ENCODE measurements at places on chromosomes 5 and 9.
A peak's percentile ranks its signal among the peaks of the same experiment; 100 is the strongest.

- DNase-seq = no peak
Observed at GRCh38 chr9:127915801-127916719, 781 bp downstream of the ST6GALNAC4 start.

- no peak for DNase-seq
Observed at GRCh38 chr5:103347716-103348423, 89.3 kb downstream of the MACIR start.

DNA sequence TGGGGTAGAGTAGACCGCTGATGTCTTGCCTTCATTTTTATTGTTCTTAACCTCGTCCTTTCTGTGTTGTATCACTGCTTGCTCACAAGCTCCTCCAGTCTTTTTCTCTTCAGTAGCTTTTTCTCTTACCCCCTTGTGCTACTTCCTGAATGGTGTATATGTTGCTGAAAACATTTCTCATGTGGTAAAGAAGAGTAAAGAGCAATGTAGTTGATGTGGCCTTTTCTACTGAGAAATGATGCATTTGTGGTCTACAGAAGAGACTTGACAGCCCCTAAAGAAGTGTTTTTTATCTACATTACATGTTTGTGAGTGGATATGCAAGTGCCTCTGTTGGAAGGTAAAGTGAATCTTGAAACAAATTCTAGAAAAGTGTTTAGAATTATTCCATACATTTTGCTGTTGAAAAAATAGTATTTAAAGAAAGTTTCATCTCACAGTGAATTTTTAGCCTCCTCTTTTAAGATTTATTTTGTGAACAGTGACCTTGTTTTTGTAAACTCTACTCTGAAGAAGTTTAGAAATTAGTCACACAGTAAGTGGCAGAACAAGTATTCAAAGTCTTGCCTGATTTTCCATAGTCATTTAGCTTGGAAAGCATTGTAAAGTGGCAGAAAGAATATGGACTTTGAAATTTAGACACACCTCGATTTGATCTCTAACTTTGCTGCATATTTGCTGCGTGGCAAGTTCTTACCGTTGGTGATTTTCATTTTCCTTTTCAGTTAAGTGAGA is 17.4 kb downstream of the CDC42SE2 start:
- no peak for DNase-seq

- DNase-seq = no peak
Observed at GRCh38 chr9:89530726-89531125, 32.8 kb upstream of the SEMA4D start.

DNA sequence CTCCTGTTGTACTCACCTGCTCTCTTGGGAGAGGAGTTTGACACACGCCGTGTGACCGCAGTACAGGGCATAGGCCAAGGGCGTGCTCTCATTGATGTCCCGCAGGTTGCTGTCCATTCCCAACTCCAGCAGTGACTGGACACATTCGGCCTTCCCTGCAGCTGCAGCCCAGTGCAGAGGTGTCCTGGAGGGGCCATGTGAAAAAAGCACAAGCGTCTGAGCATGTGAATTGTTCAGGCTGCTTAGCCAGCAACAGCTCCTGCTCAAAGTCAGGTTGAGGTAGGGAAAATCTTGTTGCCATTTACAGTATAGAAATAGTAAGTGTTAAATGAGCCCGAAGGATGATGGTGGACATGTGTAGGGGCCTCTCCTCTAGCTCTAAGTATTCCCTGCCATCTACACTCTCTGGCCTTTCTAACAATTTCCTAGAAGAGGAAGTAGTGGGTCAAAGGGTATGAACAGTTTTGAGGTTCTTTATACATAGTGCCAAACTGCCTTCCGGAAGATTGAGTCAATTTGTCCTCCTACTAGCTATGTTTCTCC is 116.5 kb downstream of the ANKRD55 start:
- DNase-seq = no peak

GRCh38 chr5:6158974-6159831 is 219.1 kb downstream of the MED10 start:
- peak; percentile 2 for DNase-seq

- no peak for DNase-seq
Observed at GRCh38 chr9:86979657-86980056, 32.4 kb upstream of the GAS1 start.

DNA sequence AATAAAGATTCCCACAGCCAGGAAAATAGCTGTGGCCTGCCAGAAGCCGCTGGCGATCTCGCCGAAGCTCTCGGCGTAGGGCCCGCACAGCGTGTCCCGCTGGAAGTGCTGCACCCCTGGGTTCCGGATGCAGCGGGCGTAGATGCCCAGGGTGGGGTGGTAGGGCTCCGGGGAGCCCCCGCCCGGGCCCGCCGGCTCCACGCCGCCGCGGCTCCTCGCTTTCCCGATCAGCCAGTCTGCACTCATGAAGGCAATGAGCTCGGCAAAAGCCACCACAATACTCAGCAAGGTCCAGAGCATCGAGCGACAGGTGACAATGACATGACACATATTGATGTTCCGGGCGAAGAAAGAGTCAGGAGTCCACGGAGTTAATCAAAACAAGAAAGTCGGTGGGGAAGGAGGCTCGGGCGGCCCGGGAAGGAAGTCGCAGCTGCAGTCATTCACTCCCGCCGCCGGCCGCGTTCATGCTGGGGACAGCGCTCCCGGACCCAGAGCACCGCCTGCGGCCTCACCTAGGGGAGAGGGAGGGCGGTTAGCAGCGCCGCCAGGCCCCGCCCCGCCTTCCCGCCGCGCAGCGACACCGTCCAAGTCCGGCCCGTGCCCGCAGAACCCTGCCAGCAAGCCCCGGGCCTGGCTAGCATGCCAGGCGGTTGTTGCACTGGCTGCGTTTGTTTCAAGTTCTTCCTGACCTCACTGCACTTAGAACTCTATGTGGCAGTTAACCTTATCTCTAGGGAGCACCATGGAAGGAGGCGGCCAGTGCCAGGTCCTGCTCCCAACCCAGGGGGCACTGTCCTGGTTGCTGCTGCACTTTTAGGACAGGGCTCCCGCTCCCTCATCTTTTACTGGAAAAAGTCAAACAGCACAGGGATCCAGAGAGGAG is 138.4 kb downstream of the LHFPL2 start:
- DNase-seq = peak; percentile 50

DNA sequence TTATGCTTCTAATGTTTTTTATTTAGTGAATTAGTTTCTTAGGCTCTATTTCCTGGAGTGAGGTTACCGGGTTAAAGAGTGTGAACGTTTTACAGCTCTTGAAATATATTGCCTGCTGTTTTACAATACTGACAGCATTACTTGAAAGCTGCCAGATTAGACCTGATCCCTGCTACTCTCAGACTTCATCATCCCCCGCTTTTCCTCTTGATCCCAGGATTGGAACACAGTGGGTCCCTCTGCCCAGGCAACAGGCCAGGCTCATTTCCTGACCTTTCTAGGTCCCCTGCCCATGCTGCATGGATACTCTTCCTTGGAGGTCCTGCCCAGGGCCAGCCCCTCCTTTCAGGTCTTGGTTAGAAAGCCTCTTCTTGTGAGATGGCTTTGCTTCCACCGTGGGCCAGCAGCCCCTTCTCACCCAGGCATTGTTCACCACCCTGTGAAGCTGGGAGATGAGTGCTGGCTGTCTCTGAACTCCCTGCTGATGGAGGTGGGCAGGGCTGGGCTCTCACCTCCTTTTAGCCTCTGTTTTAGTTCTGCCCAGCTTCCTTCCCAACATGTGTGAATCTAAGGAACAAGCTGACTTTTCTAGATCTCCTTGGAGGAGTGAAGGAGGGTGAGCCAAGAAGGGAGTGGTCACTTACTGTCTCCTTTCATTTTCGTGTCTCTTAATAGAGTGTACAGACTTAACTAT is 15.5 kb upstream of the FAM120AOS start:
- DNase-seq = no peak

GRCh38 chr9:89926691-89927220 is 321.9 kb downstream of the GADD45G start:
- DNase-seq = no peak

GRCh38 chr9:27653957-27654356 is 80.7 kb upstream of the C9orf72 start:
- DNase-seq = no peak

- DNase-seq = no peak
Observed at GRCh38 chr9:121609822-121610637, 41.4 kb upstream of the DAB2IP start.

GRCh38 chr5:55997742-55998351 is 3.1 kb upstream of the IL6ST start:
- DNase-seq = no peak

- DNase-seq = no peak
Observed at GRCh38 chr5:109630093-109630492, 59.6 kb upstream of the MAN2A1 start.

GRCh38 chr5:79800979-79801827 is 111.6 kb downstream of the CMYA5 start:
- no peak for DNase-seq

DNA sequence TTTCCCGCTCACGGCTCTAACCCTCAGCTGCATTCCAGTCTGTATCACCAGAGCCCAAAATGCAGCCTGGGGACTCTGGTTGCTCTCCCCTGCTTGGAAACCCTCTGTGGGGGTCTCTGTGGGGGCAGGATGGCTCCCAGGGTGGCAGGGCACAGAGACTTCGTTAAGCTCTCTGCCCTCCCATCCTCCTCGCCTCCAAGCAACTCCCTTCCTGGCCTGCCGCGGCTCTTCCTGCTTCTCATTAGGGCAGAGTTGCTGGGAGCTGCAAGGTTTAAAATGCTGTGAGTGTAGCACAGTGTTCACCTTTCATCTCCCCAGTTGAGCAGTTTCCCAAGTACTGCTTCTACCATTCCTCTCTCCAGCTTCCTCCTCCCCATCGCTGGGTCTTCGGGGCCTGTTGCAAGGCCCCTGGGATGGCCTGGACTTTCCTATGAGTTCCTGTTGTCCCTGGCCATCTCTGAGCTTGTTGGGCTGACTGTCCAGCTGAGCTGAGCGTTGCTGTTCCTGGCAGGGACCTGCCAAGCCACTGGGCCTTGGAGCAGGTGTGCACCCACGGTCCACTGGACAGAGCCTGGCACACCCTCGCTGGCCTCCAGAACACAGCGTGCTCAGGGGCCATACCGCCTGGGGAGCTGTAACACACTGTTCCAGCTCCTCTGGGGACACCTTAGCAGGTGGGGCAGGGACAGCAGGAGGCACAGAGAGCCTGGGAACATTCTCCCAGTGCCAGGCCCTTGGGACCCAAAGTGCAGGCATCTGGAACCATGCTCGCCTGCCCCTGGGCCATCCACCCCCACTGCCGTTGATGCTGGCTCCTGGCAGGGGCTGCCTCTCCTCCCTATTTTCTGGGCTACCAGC is 188.4 kb downstream of the C9orf50 start:
- DNase-seq = no peak

- DNase-seq = no peak
Observed at GRCh38 chr5:132737982-132738681, 786 bp upstream of the KIF3A start.

GRCh38 chr5:77877516-77878355 is 101.6 kb upstream of the TBCA start:
- no peak for DNase-seq

GRCh38 chr9:122005597-122005996 is 87.5 kb downstream of the TTLL11 start:
- no peak for DNase-seq

GRCh38 chr9:5651246-5651645 is 22.3 kb downstream of the RIC1 start:
- DNase-seq = no peak

- DNase-seq = no peak
Observed at GRCh38 chr5:41447650-41448510, 62.5 kb downstream of the PLCXD3 start.

- no peak for DNase-seq
Observed at GRCh38 chr5:81629986-81630385, 120.9 kb downstream of the SSBP2 start.
